ENCODE measurements at places on chromosomes 5 and 9.

DNA sequence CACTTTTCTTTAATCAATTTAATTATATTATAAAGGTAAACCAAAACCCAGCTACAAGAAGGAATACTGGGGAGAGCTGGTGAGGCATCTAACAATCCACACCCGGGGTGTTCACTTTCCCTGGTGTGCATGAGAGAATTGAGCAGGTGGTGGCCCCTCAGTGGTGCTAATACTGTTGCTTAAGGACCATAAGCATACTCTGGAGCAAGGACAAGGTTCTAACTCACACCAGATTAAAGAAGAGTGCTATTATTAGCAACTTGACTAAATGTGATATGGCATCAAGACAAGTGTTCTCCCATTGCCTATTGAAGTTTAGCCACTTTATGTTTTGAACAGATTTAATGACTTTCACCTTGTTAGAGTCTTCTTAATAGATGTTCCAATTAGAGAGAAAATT, 8.8 kb downstream of the RGS7BP start:
- no peak for DNase-seq

GRCh38 chr9:90998573-90998972, 197.0 kb downstream of the SYK start:
- DNase-seq: no peak

- no peak for DNase-seq
Measured at GRCh38 chr5:36033486-36033885, 33.2 kb downstream of the UGT3A2 start.

DNA sequence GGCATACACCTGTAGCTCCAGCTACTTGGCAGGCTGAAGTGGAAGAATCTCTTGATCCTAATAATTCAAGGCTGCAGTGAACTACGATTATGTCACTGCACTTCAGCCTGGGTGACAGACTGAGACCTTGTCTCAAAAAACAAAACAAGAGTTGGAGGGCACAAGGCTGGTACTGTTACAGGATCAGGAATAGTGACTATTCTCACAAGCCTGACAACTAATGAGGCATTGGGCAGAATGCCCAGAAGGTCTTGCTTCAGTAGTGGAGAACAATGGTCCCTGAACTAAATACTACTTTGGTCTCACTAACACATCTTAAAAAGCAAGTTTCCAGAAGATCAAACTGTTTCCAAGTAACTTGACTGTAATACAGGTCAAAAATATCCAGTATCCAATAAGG, 182.9 kb upstream of the RFX3 start:
- no peak for DNase-seq

DNA sequence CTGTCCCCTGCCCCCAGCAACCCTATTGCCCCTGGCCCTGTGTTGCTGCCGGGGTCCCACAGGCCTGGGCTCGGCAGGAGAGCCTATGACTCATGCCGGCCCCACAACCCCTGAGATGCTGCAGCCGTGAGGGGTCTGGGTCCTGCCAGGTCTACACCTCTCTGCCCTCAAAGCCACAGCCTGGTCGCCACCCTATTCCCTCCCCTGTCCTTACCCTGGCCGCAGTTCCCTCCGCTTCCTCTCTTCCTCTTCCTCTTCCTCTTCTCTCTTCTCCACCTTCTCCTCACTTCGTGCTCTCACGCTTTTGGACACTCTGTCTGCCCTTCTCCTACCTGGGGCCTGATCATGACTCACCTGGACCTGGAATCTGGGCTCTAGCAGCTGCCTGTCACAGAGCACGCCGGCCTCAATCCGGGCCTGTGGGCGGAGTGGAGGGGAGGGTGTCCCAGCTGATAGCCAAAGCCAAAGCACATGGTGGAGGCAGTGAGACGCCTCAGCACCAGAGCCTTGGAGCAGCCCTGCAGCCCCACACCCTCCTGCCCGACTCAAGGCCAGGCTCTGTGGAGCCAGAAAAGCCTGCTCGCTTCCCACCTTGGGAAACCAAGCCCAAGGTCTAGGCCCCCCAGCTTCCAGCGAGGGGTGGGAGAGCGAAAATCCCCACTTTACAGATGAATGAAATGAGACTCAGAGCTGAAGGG, 26.8 kb upstream of the CSF1R start:
- no peak for DNase-seq

Data from C1 segment of cervical spinal cord (tissue), 14 donors.